ENCODE measurements at places on chromosomes 16 and 17. TPM values are rescaled to one million over a fixed set of nuclear protein-coding genes. Genes with fewer than 3 reads are reported as not detected.

The C16orf74 gene
- total RNA-seq: 2.9 TPM

- no peak for DNase-seq
Measured at GRCh38 chr17:30808785-30809286, 15.7 kb downstream of the CRLF3 start.

DNA sequence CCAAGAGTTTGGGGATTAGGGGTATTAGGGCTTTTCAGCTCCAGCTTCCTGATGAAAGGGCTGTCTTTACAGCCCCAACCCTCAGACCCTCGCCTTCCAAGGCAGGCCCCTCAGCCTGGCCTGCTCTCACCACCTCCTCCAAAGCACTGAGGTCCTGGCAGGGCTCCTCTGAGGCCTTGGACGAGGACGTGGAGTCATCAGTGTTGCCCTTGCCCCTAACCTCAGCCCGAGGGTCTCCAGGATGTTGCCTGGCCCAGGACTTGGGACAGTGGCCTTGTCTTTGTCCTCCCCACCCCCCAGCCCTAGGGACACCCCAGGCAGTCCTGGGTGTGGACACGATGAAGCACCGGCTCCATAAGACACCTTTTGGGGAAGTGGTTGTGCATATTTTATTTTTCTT lies 28.2 kb downstream of the B9D1 start:
- no peak for DNase-seq

The UTS2R gene
- not detected for total RNA-seq

The RAB37 gene
- 0.12 TPM for total RNA-seq
